ENCODE measurements at places on chromosomes 2 and 18.

DNA sequence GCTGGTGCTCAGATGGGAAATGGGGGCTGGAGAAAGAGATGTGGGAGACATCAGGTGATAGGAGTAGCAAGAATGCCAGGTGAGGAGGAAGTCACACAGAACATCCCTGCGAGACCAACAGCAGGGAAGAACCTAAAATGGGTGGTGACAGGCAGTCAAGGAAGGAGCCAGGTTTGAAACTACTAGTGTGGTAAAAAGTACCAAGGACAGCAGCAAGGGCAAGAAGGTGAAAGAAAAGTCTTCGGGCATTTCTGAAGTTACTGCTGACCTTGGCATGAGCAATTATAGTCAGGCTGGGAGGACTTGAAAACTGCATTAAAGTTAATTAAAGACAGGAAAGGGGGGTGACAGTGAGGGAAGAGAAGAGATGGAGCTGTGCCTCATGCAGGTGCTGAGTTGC, 410.4 kb downstream of the RAD51AP2 start:
- DNase-seq, result no peak

- DNase-seq, result no peak
These were observed 40.4 kb downstream of the SERTAD2 start for GRCh38 chr2:64613276-64613675.

- DNase-seq, result no peak
These were observed 10.2 kb downstream of the USP37 start for GRCh38 chr2:218557941-218558340.

GRCh38 chr2:143128681-143129580, at the start of gene ARHGAP15:
Gene ARHGAP15, plus strand, starts transcription at chr2:143129419.
- DNase-seq, result no peak

DNA sequence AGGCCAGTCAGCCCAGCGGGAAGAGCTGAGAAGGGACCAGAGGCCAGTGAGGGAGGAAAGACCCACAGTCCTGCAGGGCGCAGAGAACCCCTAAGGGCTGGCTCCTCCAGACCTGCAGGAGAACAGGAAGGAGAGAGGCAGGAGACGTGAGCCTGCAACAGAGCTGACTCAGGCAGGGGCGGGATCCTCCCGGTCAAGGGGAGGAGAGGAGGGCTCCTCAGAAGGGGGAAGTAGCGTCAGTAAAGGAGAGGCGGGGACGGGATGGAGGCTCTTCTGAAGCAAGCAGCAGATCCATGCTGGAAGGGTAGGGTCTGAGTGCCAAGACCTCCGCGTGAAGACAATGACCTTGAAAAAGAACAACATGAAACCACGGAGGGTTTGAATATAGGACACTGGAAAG, 50.8 kb downstream of the TRABD2A start:
- DNase-seq, result peak; percentile 34

- DNase-seq, result no peak
These were observed 11.9 kb upstream of the ACTR3 start for GRCh38 chr2:113877711-113878598.

GRCh38 chr2:145677371-145677770, 1157.5 kb upstream of the ZEB2 start:
- no peak for DNase-seq
